ENCODE measurements at places on chromosomes 6 and 20.

- DNase-seq = no peak
These were observed 736.1 kb downstream of the DOK5 start for GRCh38 chr20:55211481-55211880.

GRCh38 chr6:118562959-118563358, 14.9 kb downstream of the PLN start:
- DNase-seq = no peak

DNA sequence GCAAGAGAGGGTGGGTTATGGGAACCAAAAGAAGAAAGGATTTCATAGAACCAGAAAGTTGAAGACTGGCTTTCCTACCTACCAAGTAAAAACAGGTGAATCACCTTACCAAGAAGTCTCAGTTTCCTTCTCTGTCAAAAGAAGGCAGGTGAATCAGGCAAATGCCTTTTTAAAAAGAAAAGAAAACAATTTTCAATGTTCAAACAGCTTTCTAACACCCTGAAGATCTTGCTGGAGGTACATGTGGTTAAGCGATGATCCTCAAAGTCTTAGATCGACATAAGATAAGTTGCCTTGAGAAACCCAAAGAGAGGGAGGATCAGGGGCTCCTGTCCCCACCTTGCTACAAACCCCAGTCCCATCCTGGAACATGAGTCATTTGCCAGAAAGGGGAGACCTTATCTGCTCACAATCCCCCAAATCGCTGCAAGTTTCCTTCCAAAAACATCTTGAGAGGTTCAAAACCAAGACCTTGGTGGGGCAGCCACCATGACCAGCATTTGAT, 71.6 kb downstream of the NFATC2 start:
- DNase-seq = no peak

- no peak for DNase-seq
These were observed 689 bp upstream of the KCNB1 start for GRCh38 chr20:49483018-49483695.

DNA sequence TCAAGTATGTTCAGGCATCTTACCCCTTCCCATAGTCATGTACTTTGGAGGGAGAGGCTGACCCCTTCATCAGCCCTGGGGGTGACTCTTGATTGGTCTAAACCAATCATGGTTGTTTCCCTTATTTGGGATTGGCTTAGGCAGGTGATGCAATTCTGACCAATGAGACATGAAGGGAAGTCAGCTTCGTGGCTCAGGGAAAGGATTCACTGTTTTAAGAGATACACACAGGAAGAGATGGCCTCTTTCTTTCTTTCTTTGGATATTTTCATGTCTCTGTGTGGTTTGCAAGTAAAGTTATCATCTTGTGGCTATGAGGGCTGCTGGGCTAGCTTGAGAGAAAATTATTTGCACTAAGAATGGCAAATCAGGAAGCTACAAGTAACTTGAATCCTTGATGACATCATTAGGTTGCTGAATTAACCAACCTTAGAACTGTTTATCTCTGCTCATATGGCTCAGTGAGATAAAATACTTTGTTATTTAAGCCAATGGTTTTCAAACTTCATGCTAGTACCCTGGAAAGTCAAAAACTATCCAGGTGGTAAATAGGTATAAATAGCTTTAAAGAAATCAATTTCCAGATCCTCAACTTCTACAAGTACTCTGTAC, 144.2 kb upstream of the CENPW start:
- no peak for DNase-seq

- DNase-seq = no peak
These were observed 77.2 kb downstream of the DNAH8 start for GRCh38 chr6:38792356-38792755.

DNA sequence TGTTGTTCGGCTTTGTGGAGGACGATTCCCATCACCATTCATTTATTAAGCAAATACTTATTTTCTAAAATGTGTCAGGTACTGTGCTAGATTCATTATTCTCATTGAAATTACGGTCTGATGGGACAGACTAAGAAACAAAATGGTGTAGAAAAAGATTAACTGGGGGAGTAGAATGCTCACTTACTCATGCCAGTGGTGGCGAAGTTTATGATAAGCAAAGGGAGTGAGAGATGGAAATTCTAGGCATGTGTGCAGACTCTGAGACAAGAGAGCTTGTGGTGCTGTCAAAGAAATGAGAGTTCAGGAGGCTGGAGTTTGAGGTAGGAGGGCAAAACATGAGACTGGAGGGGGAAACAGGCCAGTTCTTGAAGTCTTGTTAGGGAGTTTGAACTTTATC, 896 bp downstream of the RPP21 start:
- DNase-seq = no peak

GRCh38 chr6:71056656-71057055, 99.8 kb upstream of the B3GAT2 start:
- DNase-seq = no peak

DNA sequence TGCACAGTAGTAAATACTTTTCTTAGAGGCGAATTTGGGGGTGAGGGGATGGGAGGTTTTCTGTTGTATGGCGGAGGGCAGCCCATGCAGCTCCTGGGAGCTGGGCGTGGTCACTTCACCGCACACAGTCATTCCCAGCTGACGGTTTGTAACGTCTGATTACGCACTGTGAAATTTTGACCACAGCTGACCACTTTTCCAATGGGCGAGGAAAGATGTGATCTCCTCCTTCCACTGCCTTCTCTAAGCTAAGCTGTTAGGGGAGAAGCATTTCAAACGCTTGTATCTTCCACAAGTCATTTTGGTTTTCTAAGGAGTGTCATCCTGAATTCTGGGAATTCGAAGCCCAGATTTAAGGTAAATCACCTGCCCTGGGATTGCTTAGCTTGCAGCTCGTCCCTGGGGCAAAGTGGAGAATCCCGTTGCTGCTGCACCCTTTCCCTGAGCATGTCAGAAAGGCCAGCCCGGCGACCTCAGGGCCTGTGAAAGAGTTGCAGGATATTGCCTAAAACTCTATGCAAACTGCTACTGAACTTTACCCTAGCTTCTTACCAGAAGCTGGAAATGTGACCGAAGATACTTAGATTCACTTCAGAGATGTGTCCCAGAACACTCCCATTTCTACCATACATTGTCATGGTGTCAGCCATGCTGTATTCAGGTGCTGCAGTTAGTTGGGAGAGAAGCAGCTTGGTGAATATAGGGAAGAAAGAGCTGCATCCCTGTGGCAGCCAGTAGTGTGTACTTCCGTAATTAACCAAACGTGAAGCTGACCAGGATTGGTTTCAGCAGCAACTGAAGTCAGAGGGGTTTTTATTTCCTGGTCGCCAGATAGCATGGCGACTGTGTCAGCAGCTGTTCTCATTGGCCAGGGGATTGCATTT, 58.9 kb downstream of the RREB1 start:
- DNase-seq = no peak

DNA sequence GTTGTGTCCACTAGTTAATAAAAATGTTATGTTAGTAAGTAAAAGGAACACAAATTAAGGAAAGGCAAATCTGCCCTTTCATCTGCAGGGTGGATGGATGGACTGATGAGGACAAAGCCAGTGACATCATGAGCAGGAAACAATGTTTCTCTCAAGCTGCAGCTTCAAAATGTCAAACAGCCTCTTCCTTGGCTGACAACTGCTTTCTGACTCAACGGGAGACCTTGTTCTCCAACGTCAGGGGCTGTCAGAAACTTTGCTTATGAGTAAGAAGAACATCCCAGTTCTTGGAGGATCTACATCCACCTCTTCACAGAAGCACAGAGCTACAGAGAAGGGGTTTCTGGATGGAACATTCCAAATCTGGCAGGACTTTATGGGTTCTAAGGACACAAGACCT, 6.0 kb downstream of the CST2 start:
- DNase-seq = no peak

GRCh38 chr6:137964876-137965275, 97.8 kb downstream of the TNFAIP3 start:
- no peak for DNase-seq

- no peak for DNase-seq
These were observed 300.0 kb upstream of the MAN1A1 start for GRCh38 chr6:119649531-119649930.

DNA sequence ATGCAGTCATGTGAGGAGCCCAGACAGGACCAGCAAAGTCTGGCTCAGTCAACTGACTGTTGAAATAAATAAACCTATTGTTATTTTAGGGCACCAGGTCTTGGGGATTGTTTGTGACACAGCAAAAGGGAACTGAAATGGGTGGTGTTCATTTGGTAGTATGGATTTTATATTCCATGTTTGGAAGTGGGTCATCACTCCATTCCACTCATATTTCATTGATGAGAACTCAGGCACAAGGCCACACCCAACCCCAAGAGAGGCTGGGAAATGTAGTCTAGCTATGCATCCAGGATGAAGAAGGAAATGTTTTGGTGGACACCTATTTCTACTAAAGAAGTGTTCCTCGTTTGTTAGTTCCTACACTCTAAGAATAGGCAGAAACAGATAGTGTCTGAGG, 64.9 kb upstream of the BTBD3 start:
- DNase-seq = no peak

DNA sequence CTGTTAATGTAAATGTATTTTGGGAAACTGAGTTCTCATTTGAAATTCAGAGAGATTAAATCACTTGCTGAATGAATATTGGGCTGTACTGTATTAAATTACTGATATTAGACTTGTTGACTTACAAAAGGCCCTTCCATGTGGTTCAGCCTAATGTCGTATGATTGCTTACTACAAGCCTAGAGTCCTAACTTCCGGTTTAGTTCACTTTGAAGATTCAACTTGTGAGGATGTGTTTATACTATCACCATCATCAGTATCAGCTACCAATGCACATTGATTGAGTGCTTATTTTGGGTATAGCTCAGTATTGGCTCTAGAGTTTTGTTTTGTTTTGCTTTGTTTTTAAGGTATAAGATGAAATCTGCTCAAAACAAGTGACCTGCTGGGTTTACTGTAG, 48.3 kb downstream of the FAM217A start:
- DNase-seq = no peak

DNA sequence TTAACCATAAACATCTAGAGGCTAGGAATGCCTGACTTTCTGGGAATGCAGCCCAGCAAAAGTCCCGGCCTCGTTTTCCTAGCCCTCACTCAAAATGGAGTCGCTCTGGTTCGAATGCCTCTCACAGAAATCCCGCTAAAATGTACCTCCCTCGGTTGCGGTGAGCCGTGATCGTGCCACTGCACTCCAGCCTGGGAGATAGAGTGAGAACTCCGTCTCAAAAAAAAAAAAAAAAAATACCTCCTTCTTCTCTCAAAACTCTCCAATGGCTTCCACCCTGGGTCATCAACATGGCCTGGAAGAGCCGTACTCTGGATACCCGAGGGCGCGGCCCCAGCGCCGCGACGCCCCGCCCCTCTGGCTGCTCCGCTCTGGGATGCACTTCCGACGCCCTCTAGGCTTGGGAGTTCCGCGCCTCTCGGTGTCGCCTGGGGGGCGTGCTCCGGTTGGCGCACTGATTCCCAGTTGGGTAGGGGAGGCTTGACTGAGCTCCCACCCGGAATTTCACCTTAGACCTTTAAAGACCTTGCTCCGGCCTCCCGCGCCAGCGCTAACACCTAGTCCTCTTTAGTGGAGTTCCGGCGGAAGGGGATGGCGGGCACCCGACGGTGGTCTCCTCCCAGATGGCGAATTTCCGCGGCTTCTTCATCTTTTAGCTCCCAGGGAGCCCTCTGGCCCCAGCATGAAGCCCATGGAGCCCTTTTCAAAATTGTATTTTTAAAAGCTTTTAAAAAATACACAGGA, 12.3 kb downstream of the HMGN4 start:
- DNase-seq = peak; percentile 78

All from sciatic nerve (tissue), 2 donors.